ENCODE measurements at places on chromosomes 6 and 20. TPM values are rescaled to one million over a fixed set of nuclear protein-coding genes. Genes with fewer than 3 reads are reported as not detected.

GRCh38 chr6:141140905-141141304 is 991.8 kb upstream of the GJE1 start:
- DNase-seq = no peak

DNA sequence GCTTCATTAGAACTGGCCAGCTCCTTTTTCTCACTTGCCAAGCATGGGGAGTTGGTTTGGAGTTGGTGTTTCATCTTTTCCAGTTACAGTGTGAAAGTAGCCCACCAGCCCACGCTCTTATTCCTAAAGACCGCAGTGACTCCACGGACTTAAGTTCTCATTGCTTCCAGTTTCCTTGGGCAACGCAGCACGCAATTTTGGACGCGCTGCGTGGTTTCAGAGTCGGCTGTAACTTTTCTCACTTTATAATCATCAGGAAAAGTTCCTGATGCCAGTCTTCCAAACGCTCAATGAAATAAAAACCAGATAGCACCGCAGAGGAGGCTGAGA is 381 bp upstream of the PEX7 start:
- no peak for DNase-seq

- DNase-seq = peak; percentile 37
Observed at GRCh38 chr6:135145063-135145800, 35.9 kb upstream of the MYB start.

- DNase-seq = no peak
Observed at GRCh38 chr6:56406276-56407269, 159.2 kb upstream of the COL21A1 start.

Gene C6orf132
- 1.2 TPM for total RNA-seq

DNA sequence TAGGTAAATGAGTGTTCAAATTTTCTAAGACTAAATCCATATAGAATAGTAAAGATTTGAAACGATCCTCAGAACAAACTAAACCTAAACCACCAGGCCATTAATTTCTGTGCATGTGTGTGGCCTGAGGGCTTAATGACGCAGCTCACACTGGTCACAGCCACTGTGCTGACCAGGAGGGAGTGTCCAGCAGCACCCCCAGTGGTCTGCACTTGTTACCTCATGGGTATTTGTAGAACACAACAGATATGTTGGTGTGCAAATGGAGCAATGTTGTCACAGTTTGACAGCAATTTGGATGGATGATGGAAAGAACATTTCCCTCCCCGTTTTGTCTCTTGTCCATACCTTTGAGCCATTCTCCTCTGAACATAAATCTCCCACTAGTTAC is 122.4 kb upstream of the EXOC2 start:
- DNase-seq = no peak

DNA sequence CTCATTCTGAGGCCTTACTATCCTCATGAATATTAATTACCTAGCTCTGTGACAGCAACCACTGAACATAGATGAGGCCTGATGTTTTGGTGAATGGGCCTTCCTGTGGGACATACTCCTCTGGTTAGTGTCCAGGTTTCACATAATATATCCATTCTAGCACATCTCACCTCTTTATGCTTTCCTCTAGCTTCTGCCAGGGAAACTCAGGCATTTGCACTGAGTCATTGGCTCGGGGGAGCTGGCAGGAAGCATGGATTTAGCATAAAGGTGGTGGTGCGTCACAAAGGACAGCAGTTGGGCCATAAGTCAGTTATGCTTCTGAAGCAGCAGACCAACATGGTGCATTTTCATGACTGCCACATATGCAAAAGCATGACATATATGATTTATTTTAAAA is 37.5 kb upstream of the TMEM170B start:
- DNase-seq = peak; percentile 15

Gene SIGLEC1
- not detected for total RNA-seq

DNA sequence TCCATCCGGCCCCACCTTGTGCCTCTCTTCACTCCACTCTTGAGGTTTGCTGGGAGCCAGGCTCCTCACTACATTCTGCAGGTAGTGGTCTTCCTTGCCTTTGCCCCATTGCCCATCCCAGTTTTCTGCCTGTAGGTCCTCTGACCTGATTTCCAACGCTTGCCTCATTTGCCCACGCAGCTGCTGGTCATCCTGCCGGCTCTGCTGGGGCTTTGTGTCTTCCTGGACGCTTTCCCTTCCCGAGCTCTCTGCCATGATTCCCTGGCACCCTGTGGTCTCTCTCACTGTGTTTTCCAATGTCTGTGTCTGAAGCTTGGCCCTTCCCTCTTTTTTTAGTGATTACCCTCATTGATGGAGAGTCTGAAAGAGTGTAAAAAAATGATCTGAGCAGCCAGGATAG is 451.6 kb downstream of the UTRN start:
- no peak for DNase-seq

DNA sequence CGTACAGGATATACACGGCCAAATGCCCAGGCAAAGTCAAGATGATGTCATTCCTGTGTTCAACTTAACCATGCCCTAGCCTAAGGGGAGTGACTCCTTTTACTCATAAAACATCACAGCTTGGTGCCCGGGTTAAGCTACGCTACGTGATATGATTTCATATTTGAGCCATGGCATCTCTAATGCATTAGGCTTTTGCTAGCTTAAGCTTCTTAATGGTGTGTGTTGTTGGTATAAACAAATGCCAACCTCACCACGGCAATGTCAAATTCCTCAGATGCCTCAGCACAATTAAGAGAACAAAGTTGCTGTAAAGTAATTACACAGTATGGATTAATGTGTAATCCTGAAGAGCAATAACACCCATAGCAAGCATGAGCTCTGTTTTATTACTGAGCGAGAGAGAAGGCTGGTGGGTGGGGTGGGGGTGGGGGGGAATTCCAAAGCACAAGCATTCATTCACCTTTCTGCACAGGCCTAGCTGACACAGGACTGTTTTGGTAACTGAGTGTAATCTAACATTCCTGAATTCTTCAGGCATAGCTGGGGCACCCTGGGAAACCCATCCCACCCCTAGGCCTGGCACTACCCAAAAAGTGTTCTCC is 44.7 kb upstream of the CNKSR3 start:
- DNase-seq = no peak

DNA sequence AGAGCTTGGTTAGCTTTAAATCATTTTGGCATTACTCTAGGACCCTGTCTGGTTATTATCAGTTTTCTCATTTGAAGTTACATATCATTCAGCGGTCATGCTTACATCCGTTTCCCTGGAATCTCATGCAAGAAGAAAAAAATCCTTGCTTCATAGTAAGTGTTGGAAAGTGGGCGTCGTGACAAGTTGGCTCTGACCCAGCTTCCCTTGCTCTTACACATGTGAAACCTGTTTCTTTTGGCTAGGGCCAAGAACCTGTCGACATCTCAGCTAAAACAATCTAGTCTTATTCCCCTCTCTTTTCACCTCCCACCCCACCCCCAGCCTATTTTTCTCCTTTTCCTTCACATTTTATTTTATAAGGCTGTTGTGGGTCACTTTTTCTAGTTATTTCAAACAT is 45.5 kb downstream of the ANKS1A start:
- DNase-seq = peak; percentile 56

Gene MACROD2
- 1.0 TPM for total RNA-seq

DNA sequence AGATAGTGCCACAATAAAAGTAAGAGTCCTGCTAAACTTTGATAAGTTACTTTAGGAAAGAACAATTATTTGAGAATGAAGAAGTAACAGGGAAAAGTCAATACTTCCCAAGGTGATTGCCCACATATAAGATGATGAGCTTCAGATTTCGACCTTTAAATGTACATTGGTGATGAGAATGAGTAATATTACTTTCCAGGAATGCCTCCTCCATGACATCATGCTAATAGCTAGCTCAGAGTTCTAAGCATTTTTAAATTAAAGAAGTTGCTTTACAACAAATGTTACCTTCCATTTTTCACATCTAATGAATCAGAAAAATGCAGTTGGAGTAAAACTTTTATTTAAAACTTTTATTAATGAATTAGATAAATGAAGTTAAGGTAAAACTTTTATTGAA is 22.5 kb upstream of the OPN5 start:
- peak; percentile 40 for DNase-seq

DNA sequence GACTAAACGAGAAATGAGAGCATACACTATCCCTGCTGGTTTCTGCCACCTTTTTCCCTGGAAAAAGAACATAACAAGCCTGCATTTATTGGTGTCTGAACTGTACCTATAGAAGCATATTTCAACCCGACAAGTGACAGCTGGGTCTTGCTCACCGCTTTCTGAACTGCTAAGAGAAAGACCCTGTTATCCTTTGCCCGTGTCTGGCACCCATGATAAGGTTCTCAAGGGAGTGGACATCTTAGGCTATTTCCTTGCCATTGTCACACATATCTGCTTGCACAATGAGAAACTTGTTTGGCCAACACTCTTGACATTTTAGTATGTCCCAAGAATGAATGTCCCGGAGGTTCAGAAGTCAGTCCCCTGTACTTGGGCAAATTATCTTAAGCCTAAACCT is 19.3 kb downstream of the RIPOR2 start:
- DNase-seq = no peak

- no peak for DNase-seq
Observed at GRCh38 chr6:154012852-154013251, 26.2 kb upstream of the OPRM1 start.

DNA sequence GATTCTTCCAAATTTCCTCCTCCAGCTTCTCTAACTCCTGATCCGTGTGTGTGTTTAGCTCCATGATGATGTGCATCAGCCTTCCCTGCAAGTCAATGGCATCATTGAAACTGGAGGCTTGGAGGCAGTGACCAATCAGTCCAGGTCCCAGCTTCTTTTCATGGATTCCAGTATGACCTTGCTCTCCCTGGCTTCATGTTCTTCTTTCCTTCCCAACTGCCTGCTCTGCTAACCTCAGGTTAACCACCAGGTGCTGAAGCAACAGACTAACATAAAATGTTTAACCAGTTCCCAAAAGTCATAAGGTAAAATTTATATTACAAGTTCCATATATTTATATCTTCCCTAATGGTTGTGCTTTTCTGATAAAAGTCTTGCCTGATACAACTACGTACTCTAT is 512.8 kb upstream of the EPHA7 start:
- DNase-seq = no peak

Gene SLC25A27
- 12.6 TPM for total RNA-seq

DNA sequence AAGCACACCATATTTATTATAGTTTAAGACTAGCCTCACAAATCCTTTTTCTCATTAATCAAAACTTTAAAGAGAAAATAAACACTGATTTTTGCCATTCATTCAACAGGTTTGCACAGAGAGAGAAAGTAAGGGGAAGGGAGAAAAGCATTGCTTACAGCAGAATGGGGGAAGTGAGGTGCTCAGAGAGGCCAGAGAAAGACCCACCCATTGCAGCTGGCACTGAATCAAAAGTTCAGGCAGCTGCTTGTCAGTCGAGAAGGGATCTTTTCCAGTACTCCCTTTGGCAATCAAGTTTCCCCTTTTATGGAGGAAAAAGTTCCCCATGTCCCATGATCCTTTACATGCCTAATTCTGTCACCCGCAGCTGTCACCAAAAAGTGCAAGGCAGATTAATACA is 8.0 kb upstream of the CRISP2 start:
- no peak for DNase-seq

DNA sequence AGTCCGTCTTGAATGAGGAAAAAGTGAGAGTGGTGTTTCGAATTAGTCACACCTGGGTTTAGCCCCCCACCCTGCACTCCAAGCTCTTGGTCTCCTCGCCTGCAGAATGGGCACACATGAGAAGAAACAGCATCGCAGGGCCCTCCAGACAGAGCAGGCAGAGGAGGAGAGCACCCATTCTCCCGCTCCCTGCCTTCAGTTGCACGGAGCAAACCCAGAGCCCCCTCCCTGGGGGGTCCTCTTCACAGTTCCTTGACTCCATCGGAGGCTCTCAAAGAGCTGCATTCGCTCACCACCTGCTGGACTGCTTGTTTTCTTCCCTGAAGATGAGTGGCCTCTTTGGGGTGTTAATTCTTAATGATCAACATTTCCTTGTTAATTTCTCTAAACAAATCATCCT is 5.1 kb downstream of the CST7 start:
- no peak for DNase-seq

GRCh38 chr6:143293523-143293922 is 157.0 kb downstream of the ADAT2 start:
- no peak for DNase-seq

Gene PRRC2A
- 46.6 TPM for total RNA-seq

DNA sequence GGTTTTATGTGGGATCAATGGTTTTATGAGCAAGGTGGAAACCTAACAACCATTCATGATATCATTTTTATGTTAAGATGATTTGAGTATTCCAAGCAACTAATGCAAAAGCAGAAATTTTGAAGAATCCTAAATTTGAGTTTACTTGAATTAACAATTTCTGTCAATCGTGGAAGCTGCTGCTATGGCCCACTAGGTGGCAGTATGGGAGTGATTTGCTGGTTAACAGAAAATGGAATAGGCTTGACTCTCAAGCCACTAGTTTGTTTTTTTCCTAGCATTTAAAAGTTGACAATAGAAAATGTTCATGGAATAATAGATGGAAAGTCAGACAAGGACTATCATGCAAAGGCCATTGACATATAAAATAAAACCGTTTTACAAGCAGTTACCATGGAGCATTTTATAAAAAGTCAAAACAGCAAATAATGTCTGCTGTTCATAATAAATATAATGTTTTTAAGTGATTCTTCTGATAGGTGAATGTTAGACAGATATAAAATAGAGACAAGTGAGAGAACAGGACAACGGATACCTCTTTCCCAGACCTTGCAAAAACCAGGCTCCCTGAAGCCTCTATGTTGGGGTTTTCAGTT is 43.0 kb upstream of the TMEM200A start:
- peak; percentile 85 for DNase-seq

Data from fibroblast of lung (primary cell).